NCI-H1105 treated with DMSO at 0.1 percent for 48 hours (cell line): ENCODE measurements at places on chromosomes 6 and 20.
A peak's percentile ranks its signal among the peaks of the same experiment; 100 is the strongest.

- DNase-seq = no peak
Observed at GRCh38 chr6:165119231-165120020, 190.0 kb downstream of the C6orf118 start.

- no peak for DNase-seq
Observed at GRCh38 chr20:48287021-48287494, 501.8 kb upstream of the SULF2 start.

GRCh38 chr6:84508981-84509380 is 255.4 kb downstream of the TBX18 start:
- DNase-seq = no peak

GRCh38 chr20:48154040-48154765 is 368.9 kb upstream of the SULF2 start:
- no peak for DNase-seq

GRCh38 chr6:163814494-163815364 is 400.2 kb downstream of the QKI start:
- no peak for DNase-seq

DNA sequence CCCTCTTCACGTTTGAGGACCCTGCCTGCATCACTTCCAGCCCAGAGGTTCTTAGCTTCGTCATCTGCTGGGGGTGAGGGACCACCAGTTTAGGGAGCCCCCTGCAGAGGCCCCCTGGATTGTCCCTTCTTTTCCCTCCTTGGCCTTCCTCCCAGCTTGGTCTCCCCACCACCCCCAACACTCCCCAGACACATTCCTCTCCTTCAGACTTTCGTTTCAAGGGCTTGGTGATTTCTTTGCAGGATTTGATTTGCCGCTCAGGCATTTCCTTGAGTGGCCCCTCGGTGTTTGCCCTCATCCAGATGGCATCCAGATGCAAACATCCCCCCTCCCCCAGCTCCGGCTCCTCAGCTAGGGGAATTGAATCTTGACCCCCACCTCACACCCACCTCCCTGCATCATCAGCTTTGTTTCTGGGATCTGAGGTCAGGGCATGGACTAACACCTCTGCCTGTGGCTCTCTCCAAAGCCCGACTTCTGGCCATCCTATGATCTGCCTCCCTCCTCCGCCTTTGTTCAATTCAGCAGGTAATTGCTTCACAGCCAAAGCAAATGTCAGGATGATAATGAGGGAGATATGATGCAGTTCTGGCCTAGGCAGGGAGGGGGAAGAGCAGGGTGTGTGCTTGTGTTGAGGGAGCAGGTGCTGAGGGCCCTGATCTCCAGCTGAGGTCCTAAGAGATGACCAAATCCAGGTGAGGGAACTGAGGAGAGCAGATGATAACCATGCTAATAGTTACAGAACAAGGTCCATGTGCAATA is 141.5 kb downstream of the VEGFA start:
- no peak for DNase-seq

DNA sequence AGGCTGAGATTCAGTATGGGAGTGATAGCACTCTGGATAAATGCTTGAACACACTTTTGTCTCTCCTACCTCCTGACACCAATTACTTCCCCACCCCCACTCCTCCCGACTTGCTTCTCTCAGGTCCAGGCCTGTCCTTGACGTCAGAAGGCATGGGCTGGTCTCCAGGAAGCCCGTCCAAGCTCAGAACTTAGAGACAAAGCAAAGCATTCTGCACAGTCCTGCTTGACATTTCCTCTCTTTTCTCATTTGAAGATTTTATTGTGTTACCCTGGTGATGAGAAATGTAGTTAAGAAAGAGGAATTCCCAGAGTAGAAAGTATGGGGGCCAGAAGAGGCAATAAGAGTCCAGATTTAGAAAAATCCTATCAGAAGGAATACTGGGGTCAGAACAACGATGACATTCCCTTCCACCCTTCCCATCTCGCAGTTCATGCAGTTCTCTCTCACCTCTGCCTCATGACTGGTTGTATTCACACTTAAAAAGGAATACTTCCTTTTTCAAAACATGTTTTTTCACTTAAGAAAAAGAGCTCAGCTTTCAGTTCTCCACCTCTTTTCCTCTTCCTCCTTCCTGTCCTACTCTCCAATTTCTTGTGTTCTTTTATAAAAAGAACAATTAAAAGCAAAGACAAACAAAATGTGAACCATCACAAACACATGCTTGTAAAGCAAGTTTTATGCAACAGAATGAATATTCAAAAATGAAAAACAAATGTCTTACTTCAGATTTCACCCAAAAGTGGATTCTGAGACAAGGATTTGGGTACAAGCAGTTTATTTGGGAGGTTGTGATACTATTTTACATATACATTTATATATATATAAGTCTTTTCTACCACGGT is 18.5 kb upstream of the FAM184A start:
- no peak for DNase-seq

GRCh38 chr20:31740208-31740607 is 1.1 kb downstream of the TPX2 start:
- DNase-seq = no peak

- DNase-seq = no peak
Observed at GRCh38 chr6:156875062-156875461, 97.9 kb downstream of the ARID1B start.

DNA sequence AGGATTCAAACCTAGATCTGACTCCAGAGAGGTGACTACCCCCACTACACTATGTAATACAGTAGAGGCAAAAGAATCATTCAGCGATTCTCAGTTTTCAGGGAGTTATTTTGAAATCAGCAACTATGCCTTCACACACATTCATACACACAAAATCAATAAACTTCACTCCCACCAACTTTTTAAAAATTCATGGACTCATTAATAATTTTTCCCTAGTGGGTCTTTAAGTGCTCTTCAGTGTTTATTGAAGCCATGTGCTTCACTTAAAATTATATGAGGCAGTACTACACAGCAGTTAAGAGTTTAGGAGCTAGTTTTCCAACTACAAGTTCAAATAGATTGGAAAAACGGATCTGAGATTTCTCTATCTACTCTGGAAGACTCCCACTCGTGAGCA is 452.7 kb upstream of the ADGRB3 start:
- DNase-seq = no peak

DNA sequence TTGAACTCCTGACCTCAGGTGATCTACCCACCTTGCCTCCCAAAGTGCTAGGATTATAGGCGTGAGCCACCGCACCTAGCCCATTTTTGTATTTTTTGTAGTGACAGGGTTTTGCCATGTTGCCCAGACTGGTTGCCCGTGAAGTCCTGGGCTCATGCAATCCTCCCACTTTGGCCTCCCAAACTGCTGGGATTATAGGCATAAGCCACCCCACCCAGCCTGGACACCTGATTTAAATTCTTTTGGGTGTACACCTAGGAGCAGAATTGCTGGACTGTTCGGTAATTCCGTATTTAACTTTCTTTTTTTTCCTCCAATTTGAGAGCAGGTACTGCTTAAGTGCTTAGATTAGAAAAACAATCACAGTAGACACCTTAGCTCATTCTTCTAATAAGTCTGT is 5.6 kb upstream of the NRM start:
- no peak for DNase-seq

GRCh38 chr6:111667931-111668330 is 62.3 kb upstream of the TRAF3IP2 start:
- no peak for DNase-seq

GRCh38 chr6:17813542-17813941 is 106.8 kb upstream of the NUP153 start:
- DNase-seq = no peak

DNA sequence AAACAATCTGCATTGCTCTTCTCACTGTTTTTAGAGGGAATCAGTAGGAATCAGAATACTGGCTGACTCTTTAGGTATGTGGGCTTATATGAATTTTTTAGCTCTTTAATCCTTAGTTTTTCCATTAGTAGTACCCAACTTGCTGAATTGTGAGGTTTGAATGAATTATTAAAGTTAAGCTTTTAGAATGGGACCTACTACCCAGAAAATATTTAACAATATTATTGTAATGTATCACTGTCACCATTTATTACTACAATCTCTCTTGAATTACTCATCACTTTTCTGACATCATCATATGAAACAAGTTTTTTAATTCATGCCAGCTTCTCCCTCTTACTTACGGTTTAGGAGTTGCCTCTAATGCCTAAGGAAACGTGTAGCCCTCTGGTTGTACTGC is 212.7 kb downstream of the BCKDHB start:
- DNase-seq = no peak

GRCh38 chr6:39211183-39211582 is 18.1 kb downstream of the KCNK5 start:
- DNase-seq = no peak

- no peak for DNase-seq
Observed at GRCh38 chr20:43900496-43900895, 14.2 kb upstream of the TOX2 start.

- DNase-seq = no peak
Observed at GRCh38 chr6:111620169-111620568, 14.5 kb upstream of the TRAF3IP2 start.

GRCh38 chr20:51535075-51535386 is 7.5 kb downstream of the NFATC2 start:
- DNase-seq = no peak

GRCh38 chr6:79872986-79873385 is 74.4 kb downstream of the ELOVL4 start:
- DNase-seq = no peak

DNA sequence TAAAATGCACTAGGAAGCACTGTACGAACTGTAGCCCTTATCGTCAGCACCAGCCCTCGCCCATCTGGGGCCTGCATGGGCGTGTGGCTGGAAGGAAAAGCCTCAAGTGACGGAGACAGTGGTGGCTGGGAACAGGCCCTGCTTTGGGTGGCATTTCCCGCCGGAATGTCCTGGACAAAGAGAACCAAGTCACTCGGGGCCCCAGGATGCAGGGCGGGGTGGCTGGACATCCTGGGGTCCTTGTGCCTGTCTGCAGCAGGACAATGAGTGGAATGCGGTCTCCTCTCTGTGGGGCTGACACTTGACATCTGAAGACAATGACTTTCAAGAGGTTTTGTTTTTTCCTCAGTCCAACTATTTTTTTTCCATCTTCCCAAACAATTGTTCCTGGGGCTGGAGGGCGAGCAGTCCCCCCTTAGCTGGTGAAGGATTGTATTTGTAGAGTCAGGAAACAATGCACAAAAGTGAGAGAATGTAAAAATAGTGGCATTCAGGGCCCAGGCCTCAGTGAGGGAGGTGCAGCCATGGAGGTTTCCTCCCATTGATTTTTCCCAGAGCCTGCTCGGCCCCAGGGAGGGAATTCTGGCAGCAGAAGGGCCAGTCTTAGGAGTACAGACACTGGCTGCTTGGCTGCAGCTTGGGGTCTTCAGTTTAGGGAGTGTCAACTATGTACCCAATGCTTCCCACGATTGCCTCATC is 64.4 kb downstream of the PREX1 start:
- no peak for DNase-seq

DNA sequence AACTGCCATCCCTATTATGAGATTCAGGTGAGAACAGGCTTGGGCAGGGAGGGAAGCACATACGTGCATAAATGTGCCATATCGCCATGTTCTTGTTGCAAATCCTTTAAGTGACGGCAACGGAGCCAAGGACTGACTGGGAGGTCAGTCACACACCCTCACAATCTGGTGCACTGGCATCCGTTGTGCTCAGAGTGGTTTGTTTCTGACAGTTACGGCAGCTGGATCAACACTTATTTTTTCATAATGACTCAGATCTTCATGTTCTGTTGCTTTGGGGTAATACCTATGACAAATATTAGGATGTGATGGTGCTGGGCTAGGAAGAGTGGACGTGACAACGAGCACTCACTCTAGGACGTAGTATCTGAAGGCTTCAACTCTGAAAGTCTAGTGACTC is 56.2 kb upstream of the PREP start:
- no peak for DNase-seq

DNA sequence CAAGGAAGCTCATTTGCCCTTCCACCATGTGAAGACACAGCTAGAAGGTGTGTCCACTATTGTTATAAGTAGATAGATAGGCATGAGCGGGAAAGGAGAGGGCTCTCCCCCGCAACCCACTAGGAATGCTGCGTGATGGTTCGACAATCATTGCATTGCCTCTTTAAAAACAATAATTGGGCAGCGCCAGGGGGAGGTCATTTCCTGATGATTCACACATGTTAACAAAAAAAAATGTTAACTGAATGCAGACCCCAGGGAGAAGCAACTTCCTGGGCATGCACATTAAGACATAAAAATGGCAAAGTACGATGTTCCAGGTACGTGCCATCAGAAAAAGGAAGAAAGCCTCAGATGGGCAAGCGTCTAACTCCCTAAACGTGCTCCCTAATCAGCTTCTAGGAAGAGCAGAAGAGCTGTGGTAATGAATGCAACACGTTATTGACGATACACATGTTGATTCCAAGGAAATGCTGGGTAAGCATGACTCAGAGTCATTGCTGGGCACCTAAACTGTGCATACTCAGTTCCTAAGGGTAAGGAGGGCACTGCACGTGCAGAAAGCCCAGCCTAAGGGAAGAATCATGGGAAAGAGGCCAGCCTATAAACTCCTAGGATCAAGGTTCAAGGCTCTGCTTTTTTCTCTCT is 113.7 kb downstream of the FAM217A start:
- DNase-seq = no peak

GRCh38 chr6:28349892-28350737 is at the start of gene ZKSCAN3:
Gene ZKSCAN3 (plus strand): TSS chr6:28349947. CDS start chr6:28359587, 9,640 bp downstream.
- DNase-seq = peak; percentile 89

DNA sequence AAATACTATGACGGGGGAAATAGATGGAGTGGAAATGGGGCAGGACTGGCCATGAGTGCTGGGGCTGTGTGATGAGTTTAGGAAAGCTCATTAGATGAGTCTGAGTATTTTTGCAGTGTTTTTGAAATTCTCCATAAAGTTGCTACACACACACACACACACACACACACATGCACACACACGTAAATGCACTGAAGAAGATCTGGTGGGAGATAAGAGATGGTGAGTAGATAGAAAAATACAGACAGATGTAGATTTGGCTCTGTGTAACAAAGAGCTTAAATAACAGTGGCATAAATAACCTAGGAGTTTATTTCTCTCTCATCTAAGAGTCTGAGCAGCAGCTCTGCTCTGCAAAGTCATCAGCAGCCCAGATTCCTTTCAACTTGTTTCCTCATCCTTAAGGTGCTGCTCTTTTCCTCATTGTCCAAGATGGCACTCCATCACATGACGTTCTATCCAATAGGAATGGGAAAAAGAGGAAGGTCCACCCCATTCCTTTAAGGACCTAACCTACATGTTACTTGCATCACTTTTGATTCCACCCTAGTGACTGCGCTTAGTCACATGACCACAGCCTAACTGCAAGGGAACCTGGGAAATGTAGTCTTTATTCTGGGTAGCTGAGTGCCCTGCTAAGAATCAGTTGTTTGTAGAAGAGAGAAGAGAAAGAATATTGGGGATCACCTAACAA is 76.4 kb downstream of the EYA2 start:
- DNase-seq = peak; percentile 57

GRCh38 chr6:100462706-100463629 is 1.8 kb downstream of the SIM1 start:
- DNase-seq = no peak

- peak; percentile 94 for DNase-seq
Observed at GRCh38 chr6:28589234-28589956, 63.7 kb downstream of the GPX5 start.

DNA sequence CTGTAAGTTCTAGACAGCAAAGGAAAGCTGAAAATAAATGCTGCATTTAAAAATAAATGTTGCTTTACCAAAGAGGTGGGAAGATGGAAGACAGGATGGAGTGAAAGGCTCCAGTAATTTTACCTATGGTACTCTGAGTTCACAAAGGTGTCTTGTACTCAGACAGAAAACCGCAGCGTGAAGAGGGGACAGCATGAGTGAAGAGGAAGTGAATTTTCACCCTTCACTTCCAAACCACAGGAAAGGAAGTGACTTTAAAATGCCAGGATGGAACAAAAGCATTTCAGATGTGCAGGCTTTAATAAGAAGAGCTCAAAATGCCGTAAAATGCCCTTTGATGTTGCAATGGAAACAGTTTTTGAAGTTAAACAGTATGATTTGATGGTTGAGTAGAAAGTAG is 91.2 kb upstream of the TINAG start:
- no peak for DNase-seq
